ENCODE measurements at places on chromosomes 1 and 21.

- DNase-seq: no peak
Observed at GRCh38 chr1:112257043-112257835, 138.8 kb upstream of the CTTNBP2NL start.

DNA sequence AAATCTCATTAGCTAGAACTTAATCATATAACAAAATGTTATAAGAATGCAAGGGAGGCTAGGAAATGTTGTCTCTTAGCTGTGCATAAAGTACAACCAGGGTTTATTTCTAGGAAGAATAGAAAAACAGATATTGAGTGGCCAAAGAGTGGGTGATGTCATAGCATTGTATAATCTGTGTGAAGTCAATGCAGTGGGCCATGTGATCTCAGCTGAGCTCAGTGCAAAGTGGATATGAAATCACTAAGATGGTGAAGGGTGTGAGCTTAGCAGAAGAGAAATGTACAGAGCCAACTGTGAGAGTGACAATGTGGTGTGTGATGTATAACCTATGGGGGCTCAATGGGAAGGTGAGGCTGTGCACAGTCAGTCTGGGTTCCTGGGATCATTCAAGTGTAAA, 29.7 kb upstream of the DUSP23 start:
- DNase-seq: no peak

DNA sequence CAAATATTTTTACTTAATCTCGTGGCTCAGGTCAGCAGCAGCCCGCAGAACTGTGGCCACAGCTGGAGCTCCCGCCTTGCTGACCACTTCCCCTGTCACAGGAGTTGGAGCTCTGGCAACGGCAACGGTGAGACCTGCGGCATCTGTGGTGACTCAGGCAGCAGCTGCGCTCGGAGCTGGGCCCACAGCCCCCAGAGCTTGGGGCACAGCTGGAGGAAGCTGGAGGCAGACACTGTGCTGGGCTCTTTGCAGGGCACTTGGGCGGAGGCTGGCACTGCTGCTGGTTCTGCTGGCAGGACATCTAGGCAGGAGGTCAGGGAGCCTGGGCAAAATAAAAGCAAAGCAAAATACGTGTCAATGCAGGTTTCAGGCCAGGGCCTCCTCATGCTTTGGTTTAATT, at the start of gene LCE3A:
TSS of gene LCE3A (minus strand) at position 301 of the 400 bp plus-strand sequence. CDS start at position 301, 0 bp downstream.
- no peak for DNase-seq

GRCh38 chr21:31665397-31665796, 5.9 kb downstream of the SOD1 start:
- DNase-seq: peak; percentile 15

DNA sequence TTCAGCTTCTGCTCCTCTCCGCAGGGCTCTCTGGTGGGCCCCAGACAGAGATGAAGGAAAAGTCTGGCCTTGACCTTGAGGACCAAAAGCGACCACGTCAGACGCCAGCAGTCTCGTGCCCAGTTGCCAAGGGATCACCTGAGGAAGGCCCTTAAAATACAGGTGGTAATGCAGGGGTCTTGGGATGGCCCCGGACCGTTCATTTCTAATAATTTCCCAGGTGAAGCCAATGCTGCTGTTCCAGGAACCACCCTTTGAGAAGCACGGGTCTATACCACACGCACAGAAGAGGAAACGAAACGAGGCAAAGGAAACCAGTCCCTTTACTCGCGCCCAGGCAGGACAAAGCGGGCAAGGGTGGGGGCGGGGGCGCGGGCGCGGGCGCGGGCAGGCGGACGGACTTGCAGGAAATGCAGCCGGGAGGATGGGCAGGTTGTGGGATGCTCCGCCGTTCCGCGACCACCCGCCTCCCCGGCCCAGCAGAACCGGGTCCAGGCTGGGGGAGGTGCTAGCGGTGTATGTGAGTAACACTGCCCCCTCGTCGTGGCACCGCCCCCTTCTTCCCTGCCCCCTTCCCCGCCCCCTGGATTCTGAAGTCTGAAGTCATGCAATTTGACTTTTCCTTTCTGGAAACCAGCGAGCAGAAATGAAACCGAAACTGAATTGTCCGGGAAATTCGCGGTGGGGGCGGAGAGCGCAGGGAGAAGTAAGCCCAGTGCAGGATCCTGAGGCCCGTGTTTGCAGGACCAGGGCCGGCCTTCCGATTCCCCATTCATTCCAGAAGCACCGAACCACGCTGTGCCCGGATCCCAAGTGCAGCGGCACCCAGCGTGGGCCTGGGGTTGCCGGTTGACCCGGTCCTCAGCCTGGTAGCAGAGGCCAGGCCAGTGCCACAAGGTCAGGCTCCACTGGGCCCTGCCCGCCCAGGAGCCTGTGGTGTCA, 5.8 kb upstream of the MX1 start:
- DNase-seq: peak; percentile 13

GRCh38 chr1:206472024-206472423, 1.7 kb downstream of the IKBKE start:
- DNase-seq: no peak

DNA sequence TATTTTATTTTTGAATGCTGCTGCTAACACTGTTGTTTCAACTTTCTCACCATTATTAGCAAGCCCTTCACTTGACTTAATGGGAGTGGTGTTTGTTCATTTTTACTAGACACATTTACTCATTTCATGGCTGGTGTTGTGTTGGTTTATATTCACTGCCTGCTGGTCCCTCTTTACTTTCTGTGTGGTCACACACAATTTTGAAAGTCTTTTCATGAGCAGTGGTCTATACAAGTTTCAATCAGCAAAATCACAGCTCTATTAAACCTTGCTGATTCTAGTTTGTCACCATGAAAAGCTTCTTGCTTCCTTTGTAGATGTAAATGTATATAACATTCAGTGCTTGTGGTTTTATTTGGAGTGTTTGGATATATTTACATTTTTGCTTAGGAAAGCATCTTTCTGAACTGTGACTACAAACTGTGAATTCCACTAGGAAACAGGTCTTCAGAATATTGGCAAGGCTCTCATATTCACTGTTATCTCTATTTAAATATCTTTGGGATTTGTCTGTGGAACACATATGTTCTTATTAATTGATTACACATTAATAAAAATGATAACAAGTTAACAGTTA, 22.8 kb downstream of the ATP6V1G3 start:
- no peak for DNase-seq

GRCh38 chr1:153613406-153613805, 469 bp upstream of the S100A16 start:
- no peak for DNase-seq

- DNase-seq: no peak
Observed at GRCh38 chr1:214003233-214003632, 15.5 kb downstream of the PROX1 start.

DNA sequence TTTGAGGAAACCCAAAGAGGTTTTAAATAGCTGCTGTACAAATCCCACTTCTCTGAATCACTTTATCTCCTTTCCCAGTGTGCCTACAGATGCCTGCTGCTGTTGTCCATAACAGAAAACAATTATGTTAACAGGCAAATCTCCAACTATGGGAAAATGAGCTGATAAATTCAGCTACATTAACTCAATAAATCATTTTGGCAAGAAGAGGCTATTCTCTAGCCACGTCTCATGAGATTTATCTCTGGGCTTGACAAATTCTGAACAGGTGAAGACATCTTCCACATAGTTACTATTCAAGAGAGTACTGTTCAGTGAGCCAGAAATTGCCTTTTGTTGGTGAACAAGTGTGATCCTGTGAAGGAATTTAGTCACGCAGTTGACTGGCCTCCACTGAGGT, 327.1 kb upstream of the FMN2 start:
- no peak for DNase-seq

GRCh38 chr1:41444246-41444645, 40.2 kb downstream of the EDN2 start:
- no peak for DNase-seq

DNA sequence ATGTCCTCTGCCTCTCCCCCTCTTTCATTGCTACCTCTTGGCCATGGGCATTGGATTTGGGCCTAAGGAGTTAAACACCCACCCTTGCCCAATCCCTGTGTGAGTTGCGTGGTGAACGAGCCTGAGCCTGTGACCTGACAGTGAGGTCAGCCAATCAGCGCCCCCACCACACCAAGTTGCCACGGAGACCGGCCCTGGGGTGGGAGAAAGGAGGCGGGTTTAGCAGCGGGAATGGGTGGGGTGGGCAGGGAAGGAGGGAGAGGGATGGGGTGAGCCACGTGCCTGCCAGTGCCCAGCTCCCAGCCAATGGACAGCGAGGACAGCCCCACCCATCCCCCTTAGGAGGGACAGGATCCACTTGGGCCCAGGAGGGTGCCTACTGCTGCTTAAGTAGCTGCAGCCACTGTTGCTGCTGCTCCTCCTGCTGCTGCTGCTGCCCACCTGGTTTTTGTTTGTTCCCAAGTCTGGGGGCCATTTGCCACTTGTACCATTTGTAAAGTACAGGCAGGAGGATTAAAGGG, 9.5 kb downstream of the ZBTB7B start:
- no peak for DNase-seq

DNA sequence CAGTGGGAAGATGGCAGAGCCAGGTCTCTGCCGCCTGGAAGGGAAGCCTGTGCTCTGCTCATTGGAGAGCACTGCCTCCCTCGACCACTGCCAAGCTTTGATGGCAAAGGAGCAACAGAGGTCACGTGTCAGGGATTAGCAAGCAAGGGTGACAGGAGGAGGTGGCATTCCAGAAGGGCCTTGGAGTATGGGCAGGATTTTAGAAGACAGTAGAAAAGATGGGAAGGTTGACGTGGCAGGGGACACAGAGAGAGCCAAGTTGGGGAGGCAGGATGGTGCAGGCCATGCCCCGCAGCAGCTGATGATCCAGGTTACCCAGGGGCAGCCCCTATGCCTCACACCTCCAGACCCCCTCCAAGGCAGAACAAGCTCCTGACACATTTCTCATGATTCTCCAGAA, 21.9 kb upstream of the LBR start:
- no peak for DNase-seq

DNA sequence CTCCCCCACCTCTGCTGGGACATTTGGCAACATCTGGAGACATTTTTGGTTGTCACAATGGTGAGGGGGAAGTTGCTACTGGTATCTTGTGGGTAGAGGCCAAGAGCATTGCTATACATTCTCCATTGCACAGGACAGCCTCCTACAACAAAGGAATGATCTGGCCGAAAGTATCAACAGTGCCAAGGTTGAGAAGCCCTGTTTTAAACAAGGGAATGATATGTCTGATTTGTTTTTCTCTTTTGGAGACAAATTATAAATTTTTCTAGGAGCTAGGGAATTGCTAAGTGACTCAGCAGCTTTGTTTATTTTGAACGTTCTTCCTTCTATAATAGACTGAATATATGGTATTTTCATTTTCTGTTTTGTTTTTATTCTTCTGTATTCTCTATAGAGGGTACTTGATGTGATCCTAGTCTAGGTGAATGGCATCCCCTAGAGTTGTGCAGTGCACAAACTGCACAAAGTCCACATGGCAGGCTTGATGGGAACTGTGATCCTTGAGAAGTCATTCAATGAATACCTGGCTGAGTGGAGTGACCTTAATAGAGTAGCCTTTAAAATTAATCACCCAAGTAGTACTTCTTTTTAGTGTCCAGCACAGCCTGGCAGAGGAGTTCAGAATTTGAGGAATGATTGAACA, 288.6 kb upstream of the USP24 start:
- no peak for DNase-seq

GRCh38 chr1:151526735-151527525, 13.2 kb upstream of the TUFT1 start:
- DNase-seq: no peak

DNA sequence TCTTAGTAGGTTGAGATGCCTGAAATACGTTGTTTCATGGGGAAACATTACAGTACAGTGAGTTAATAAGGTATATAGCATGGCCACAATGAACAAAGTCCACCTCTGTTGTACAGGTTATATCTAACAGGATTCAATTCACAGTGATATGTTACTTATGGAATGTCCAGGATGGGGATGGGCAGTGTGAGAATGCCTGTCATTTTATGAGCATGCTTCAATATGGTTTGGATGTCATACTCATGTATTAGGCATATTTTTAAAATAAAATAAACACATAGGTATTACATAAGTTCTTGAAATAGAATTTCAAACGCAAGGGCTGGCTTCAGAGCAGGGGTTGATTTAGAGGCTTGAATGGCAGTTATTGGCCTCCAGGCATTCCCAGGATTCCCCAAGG, 6.1 kb upstream of the PHLDA3 start:
- DNase-seq: no peak

GRCh38 chr1:186327331-186327730, 47.7 kb downstream of the TPR start:
- no peak for DNase-seq

GRCh38 chr1:94527447-94528031, 14.0 kb downstream of the F3 start:
- no peak for DNase-seq

- no peak for DNase-seq
Observed at GRCh38 chr1:76854255-76854654, 13.0 kb upstream of the ST6GALNAC5 start.

GRCh38 chr1:67298762-67299161, 8.9 kb upstream of the IL12RB2 start:
- DNase-seq: no peak

GRCh38 chr1:4027008-4027407, 126.9 kb upstream of the C1orf174 start:
- no peak for DNase-seq

DNA sequence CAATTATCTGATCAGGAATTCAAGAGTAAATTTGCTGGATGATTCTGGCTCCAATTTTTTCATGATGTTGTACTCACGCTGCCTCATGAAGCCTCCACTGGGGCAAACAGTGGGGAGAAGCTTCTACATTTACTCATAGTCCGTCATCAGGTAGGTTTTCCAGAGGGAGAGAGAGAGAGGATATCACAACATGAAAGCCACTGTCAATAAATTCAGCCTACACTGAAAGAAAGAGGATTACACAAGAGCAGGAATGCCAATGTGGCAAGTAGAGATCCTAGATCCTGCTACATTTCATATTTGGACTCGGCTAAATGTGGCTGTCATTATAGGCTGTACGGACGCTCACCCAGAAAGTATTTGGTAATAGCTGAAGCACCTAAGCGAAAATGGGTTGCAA, 819.9 kb downstream of the BRINP3 start:
- DNase-seq: no peak

DNA sequence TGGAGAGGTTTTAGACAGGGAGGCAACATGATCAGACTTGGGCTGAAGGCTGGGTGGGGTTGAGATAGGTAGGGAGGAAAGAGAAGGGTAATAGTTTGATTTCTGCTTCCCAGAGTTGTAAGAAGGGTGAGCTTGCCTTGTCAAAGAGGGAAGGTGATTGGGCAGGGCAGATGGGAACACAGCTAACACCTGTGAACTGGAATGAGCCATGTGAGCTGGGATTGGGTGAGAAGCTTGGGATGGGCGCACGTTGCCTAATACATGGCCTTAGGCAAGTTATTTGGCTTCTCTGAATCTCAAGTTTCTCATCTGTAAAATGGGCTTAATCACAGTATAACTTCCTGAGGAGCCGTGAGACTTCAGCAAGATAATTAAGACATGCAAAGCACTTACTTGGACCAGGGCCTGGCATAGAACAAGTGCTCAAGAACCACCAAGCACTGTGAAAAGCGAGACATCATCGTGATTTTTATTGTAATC, 33.8 kb upstream of the ID3 start:
- DNase-seq: no peak

- DNase-seq: no peak
Observed at GRCh38 chr1:183027031-183027430, 3.8 kb downstream of the LAMC1 start.

- DNase-seq: no peak
Observed at GRCh38 chr1:219555806-219556205, 57.1 kb downstream of the ZC3H11B start.
